GM23248 (cell line): ENCODE measurements at places on chromosomes 6 and 20. TPM values are rescaled to one million over a fixed set of nuclear protein-coding genes. Genes with fewer than 3 reads are reported as not detected.

Gene RFX6
- not detected in 2 replicates for total RNA-seq

Gene HTR1B
- total RNA-seq, result not detected in 2 replicates

DNA sequence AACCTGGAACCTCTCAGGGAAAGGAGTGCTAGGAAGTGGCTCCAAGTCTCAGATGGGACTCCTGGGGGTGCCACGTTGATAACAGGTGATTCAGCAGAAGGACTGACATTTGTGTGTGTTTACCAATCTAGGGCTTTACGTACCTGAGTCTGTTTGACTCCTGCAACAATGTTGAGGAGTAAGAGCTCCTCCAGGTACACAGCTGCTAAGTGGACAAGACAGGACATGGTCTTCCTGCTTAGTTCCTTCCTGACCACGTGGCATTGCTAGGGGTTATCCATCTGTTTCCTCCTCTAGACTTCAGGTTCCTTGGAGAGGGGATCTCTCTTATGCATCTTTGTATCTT lies 164.5 kb upstream of the SLC24A3 start:
- DNase-seq, result no peak

DNA sequence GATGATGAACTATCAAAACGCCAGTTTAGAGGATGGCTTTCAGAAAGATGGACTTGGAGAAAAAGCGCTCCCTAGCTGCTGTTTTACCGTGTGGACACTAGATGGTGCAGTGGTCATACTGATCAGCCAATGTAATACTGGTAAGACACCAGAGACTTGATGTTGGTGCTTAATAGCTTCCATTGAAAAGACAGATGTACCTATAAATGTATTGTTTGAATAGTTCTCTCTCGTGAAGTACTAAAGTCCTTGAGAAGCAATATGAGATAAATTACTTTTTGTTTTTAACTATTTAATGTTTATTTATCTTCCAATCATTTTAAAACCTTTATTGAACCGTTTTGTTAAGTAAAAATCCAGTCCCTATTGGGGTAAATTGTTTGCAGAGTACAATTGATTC lies 63.9 kb upstream of the FUCA2 start:
- DNase-seq, result peak; percentile 83

DNA sequence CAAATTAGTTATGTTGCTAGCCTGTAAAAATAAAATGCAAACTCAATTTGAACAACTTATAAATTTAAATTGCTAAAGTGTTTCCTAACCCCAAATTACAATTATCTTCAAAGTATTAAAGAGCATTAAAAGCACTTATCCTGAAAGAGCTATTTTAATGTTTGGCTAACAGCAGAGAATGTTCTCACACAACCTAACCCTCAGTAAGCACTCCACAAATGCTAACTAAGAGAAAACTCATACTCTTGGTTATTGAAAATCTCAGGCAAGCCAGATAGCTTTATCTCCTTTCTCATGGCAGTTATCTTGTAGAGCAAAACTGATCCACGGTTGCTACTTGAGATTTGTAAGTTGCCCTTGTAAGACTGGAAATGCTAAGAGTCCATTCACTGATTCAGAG lies 30.5 kb upstream of the ADGRF1 start:
- no peak for DNase-seq

- no peak for DNase-seq
These were observed 307 bp downstream of the RANBP9 start for GRCh38 chr6:13711324-13711732.

GRCh38 chr6:5995949-5996713 lies 10.6 kb downstream of the NRN1 start:
- DNase-seq, result peak; percentile 92

DNA sequence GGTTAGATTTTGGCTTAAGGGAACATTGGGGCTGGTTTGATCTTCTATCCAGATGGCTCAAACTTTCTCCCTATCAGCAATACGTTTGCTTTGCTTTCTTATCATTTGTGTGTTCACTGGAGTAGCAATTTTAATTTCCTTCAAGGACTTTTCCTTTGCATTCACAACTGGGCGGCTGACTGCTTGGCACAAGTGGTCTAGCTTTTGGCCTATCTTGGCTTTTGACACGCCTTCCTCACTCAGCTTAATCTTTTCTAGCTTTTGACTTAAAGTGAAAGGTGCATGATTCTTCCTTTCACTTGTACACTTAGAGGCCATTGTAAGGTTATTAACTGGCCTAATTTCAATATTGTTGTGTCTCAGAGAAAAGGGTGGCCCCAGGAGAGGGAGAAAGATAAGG lies 254.9 kb downstream of the PLCB1 start:
- DNase-seq, result no peak
